ENCODE measurements at places on chromosomes 2 and 18.

DNA sequence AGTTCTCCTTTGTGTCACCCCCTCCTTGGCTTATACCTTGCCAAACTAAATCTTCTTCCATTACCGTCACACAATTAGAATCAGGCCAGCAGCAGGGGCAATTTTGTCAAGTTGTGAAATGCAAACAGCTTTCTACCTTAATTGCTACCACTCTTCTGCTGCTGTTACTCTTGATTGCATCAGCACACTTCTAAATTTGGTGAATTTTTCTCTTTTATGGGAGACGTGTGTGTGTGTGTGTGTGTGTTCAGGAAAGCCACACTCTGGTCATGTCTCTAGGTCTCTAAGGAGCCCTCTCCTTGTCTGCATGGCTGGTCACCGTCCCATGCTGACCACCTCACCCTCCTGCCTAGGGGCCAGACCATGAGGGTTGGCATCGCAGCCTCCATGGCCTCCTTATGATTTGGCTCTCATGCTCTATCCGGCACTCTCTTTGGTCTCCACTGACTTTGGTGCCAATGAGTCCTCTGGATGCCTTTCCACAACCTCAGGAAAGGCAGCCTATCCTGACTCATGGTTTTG is 87.7 kb downstream of the GATA6 start:
- DNase-seq: no peak

- no peak for DNase-seq
These were observed 101.7 kb upstream of the LGALSL start for GRCh38 chr2:64352292-64352691.

DNA sequence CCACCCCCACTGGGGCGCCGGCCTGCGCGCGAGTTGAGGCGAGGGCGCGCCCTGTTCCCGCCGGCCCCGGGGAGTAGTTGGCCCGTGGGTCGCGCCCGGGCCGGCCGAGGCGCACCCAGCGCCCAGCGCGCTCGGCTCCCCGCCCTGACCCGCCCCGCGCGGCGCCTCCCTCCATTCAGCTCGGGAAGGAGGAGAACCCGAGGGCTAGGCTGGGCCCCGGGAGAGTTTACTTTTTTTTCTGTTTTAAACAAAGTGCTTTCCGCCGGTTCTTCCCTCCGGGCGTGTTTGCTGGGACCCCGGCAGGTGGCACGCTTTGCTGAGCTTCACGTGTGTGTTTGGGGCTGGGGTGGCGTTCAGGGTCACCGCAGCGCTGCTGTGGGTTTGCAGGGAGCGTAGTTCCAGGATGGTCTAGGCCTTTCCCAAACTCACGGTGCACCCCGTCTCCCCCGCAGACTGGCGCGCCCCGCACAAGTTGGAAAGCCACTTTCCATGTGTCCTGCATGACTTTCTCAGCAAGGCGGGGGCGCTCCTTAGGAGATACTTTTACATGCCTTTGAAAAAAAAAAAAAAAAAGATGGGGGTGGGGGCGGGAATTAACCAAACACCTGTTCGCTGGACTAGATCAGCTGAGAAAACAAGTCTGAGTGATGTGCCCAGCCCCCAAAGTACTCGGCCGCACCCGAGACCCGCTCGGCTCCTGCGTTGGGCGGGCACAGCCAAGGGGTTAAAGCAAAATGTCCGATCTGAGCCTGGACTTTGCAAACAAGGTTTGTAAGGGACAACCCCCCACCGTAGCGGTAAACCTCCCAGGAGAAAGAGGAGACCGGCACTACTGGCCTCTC is 825 bp downstream of the ITGA6 start:
- DNase-seq: peak; percentile 49

DNA sequence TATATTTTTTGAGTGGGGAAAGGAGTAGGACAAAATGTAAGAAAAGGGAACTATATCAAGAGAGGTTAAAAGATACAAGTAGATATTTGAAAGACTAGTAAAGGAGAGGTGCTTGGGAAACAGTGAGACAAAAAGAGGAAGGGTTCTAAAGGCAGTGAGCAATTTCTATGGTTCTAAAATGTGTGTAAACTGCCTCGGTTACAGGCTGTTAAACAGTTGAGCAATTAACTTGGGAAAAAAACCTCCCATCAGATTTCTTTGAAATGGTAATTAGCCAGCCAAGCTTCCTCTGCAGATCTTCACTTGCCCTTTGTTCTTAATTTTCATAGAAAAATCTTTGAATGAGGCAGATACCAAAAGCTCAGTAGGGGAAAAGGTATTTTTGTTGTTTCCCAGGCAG is 238.7 kb upstream of the KCNH7 start:
- DNase-seq: no peak

GRCh38 chr2:206521115-206521514 is 77.8 kb downstream of the ADAM23 start:
- DNase-seq: no peak

DNA sequence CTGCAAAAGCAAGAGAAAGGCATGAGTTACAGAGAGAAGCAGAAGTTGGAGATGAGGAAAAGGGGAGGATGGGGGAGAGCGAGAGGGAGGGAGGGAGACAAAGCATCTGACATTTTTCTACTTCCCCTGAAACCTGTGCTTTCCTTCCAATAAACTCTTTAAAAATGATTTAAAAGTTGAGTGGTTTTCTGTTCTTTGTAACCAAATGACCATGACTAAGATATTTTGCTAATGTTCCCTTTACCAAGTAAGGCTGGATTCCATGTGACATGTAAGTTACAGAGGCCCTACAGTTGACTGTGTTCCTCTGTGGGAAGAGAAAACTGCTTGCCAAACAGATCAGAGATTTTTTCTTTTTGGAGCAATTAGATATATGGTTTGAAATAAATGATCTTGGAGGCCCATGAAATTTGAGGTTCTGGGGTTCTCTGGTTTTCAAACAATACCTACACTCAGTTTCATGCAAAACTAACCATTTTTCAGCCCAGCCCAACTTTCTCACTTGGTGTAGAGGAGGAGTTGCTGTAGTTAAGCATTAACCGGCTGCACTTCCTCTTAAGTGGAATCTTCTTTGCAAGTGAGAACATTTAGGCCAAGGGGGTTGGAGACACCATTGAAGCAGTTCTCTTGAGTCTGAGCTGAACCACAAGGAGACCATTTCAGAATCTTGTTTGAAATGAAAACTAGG is 34.5 kb downstream of the INSIG2 start:
- DNase-seq: no peak

DNA sequence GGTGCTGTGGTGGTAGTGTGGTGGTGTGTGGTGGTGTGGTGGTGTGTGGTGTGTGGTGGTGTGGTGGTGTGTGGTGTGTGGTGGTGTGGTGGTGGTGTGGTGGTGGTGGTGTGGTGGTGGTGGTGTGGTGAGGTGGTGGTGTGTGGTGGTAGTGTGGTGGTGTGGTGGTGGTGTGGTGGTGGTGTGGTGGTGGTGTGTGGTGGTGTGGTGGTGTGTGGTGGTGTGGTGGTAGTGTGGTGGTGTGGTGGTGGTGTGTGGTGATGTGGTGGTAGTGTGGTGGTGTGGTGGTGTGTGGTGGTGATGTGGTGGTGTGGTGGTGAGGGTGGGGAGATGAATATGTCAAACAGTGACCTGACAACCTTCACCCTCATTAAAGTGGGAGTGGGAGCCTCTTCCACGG is 55.6 kb upstream of the DLGAP1 start:
- no peak for DNase-seq

DNA sequence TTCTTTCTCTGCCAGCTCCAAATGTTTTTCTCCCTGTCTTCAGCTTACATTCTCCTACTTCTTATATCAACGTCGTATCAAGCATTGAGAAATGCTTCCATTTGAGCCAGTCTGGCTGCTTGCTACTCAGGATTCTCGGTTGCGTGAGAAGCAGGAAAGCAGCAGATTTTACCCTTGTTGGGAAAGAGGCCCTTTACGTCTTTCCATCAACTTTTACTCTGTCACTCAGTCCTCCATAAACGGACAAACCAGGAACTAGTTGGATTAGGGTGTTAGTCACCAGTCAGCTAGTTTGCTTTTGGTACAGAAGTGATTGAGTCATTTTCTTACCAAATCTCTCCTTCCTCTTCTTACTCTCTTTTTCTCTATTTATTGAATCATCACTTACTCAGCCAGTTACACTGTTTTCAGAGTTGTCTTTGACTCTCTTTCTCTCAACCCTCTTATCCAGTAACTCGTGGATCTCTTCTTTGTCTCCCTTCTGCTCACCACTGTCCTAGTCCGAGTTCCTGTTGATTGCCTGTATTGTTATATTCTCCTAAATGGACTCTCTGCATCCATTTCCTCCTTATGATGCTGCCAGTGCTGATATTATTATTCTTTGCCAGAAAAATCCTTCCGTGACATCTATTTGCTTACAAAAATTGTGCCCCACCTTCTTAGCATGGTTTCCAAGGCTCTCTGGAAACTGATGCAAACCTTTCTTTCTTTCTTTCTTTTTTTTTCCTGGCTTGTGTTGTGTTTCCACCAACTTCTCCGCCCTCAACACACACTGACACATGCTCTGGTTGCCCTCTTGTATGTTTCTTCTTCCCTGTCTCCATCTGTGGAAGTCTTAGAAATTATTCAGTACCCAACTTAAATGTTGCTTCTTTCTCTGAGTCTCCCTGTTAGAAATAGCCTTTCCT is 61.5 kb downstream of the VRK2 start:
- no peak for DNase-seq

DNA sequence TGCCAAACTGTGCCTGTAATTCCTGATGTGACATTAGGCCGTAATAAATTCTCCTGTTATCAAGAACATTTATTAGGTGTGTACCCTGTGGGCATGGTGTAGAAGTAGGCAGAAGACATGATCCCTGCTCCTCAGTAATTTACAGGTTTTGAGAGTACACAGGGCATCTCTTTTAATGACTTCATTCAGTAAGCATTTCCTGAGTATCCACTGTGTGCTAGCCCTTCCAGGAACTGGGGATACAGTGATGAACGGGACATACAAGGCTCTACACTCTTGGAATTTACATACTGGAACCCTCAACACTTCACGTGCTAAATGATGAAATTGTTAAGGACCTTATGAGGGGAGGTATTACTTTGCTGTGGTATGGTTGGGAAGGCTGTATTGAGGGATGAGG is 30.2 kb downstream of the DIS3L2 start:
- DNase-seq: no peak

DNA sequence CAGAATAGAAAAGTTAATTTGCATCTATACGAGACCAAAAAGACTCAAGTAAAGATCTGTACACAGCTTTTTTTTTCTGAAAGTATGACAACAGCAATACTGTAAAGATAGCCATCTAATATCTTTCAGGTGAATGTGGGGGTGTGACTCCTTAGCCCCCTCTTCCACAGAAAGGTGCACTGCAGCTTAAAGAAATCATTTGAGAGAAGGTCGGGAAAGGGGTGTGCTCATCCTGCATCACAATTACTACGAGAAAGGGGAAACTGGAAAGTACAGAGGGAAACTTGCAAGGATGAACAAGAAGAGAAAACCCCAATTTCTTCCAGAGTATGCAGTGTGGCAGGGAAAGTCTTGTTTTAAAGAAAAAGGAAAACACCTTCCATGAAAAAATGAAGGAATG is 255.6 kb downstream of the CCDC178 start:
- DNase-seq: no peak

- no peak for DNase-seq
These were observed 1.4 kb downstream of the PPM1G start for GRCh38 chr2:27407798-27408491.

DNA sequence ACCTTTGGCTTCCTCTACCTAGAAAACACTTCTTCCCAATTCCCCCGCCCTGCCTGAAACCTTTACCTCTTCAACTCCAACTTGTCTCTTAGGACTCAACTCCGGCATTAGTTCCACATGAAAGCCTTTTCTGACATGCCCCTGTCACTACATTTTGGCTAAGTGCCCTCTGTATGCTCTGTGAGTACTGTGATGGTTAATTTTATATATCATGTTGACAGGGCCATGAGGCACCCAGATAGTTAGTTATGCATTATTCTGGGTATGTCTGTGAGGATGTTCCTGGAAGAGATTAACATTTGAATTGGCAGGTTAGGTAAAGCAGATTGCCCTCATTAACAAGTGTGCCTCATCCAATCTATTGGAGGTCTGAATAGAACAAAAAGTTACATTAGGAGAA is 75.6 kb upstream of the NCKAP5 start:
- no peak for DNase-seq

- DNase-seq: no peak
These were observed 56.8 kb downstream of the KIAA2012 start for GRCh38 chr2:202129841-202130240.

DNA sequence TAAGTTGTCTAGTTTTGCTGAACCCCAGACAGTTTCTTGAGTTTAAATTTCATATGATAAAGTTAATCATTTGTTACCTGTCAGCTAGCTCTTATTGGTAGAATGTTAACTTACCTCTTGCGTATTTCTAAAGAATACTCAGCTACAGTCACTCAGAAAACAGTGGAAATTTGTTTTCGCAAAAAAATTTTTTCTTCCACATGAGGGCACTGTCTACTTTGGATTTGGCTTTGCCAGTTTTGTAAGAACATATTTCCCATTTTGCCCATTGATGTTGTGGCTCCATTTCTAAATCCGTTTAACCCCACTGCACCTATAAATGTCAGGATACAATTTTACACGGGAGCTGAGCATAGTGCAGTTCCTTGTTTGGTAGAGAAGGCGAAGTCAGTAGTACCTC is 19.1 kb upstream of the GCFC2 start:
- no peak for DNase-seq

GRCh38 chr2:71962911-71963694 is 184.6 kb downstream of the CYP26B1 start:
- DNase-seq: no peak

GRCh38 chr2:240581811-240582210 is 4.7 kb upstream of the CAPN10 start:
- no peak for DNase-seq

GRCh38 chr2:72827487-72827886 is 1.7 kb upstream of the EXOC6B start:
- no peak for DNase-seq

GRCh38 chr2:102179061-102179460 is 7.8 kb upstream of the IL1RL2 start:
- no peak for DNase-seq

DNA sequence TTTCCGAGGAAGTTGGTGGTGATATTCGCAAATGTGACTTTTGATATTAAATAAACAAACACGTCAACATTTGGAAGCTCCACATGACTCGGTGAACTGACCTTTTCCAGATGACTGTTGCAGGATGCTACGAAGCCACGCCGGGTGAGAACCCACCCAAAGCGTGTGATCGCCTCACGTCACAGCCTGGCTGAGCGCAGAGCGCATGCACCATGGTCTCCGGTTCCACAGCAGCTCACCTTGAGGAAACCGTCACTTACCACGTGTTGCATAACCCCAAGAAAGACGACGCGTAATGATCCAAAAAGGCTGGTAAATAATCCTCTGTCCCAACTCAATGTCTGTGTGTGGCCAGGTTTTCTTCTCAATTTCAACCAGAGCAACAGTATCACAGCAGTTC is 64.5 kb upstream of the CTDP1 start:
- no peak for DNase-seq

GRCh38 chr2:120662046-120662445 is 73.6 kb upstream of the GLI2 start:
- no peak for DNase-seq

- DNase-seq: no peak
These were observed 46.7 kb downstream of the SMAD7 start for GRCh38 chr18:48904091-48904490.

DNA sequence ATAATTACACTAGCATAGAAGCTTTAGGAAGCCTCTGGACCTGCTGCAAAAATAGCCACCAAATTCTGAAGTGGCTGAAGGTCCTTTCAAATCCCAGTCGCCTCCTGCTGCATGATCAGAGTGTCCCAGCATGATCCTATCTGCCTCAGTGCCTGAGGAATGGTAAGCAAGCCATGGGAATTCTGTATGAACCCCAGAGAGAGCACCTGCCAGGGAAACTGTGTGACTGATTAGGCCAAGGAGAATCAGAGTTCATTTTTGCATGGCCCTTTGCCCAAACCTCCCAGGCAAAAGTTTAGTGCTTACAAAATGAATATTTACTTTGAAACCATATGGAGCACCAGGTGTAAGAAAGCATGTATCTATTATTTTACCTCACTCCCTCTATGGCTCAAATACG is 221.4 kb downstream of the ARL4C start:
- no peak for DNase-seq

All from stimulated activated CD4-positive, alpha-beta T cell treated with anti-CD3 and anti-CD28 coated beads, Interleukin-1b, Interleukin-23, amount 100 ng/mL, for 4 hours (primary cell).